Bronchus fibroblast of lung (primary cell): ENCODE measurements at places on chromosomes 12 and 14. TPM values are rescaled to one million over a fixed set of nuclear protein-coding genes. Genes with fewer than 3 reads are reported as not detected.

RTL1 gene
- not detected in 2 replicates for total RNA-seq

OR6C2 gene
- not detected in 2 replicates for total RNA-seq

DBX2 gene
- not detected in 2 replicates for total RNA-seq

TIMM9 gene
- total RNA-seq, result 51.9 and 78.2 TPM in 2 replicates

SELPLG gene
- total RNA-seq, result 0.74 and 2.4 TPM in 2 replicates

FAR2 gene
- 6.7 and 7.1 TPM in 2 replicates for total RNA-seq

ABCD2 gene
- 0.15 and 0.17 TPM in 2 replicates for total RNA-seq

HEBP1 gene
- total RNA-seq, result 14.6 and 19.0 TPM in 2 replicates

SYT10 gene
- not detected in 2 replicates for total RNA-seq

ZC2HC1C gene
- total RNA-seq, result 0.34 and 1.3 TPM in 2 replicates

PPM1H gene
- 0.50 and 0.59 TPM in 2 replicates for total RNA-seq

MYL6 gene
- 2,547 and 2,551 TPM in 2 replicates for total RNA-seq

TAMALIN gene
- 6.1 and 6.2 TPM in 2 replicates for total RNA-seq

CLEC7A gene
- total RNA-seq, result not detected in 2 replicates

FLRT2 gene
- total RNA-seq, result 2.2 and 6.1 TPM in 2 replicates

RNU4-1 gene
- total RNA-seq, result under 0.01 TPM in 2 replicates

EXD2 gene
- 17.4 and 21.5 TPM in 2 replicates for total RNA-seq

SERPINA4 gene
- total RNA-seq, result not detected in 2 replicates

PPP4R3A gene
- total RNA-seq, result 37.3 and 43.4 TPM in 2 replicates

SPSB2 gene
- total RNA-seq, result 12.6 and 15.6 TPM in 2 replicates

RASAL1 gene
- not detected in 2 replicates for total RNA-seq

SSTR1 gene
- total RNA-seq, result 0.84 and 1.0 TPM in 2 replicates

WASHC3 gene
- 67.9 and 77.0 TPM in 2 replicates for total RNA-seq

TCP11L2 gene
- 7.6 and 9.2 TPM in 2 replicates for total RNA-seq

RAP1B gene
- 146 and 216 TPM in 2 replicates for total RNA-seq

TSFM gene
- 30.8 and 31.8 TPM in 2 replicates for total RNA-seq

DEGS2 gene
- total RNA-seq, result under 0.01 TPM in 1 of 2 replicates, not detected in the other

KRT6B gene
- not detected in 2 replicates for total RNA-seq

SLC10A1 gene
- total RNA-seq, result not detected in 2 replicates

EIF2B1 gene
- total RNA-seq, result 95.9 and 127 TPM in 2 replicates

ERP27 gene
- not detected in 2 replicates for total RNA-seq

DCN gene
- total RNA-seq, result 473 and 502 TPM in 2 replicates

KIF5A gene
- total RNA-seq, result 0.45 and 0.50 TPM in 2 replicates

GALNT9 gene
- 0.67 TPM in 1 of 2 replicates, not detected in the other for total RNA-seq

SIX4 gene
- total RNA-seq, result 21.0 and 23.5 TPM in 2 replicates

BRMS1L gene
- 3.7 and 4.2 TPM in 2 replicates for total RNA-seq

DERA gene
- total RNA-seq, result 67.6 and 72.6 TPM in 2 replicates

CLEC9A gene
- total RNA-seq, result not detected in 2 replicates

KLRB1 gene
- total RNA-seq, result not detected in 2 replicates

RNASE7 gene
- total RNA-seq, result not detected in 2 replicates

RFX4 gene
- total RNA-seq, result not detected in 2 replicates

POMT2 gene
- total RNA-seq, result 10.3 and 13.1 TPM in 2 replicates

MLH3 gene
- total RNA-seq, result 10.4 and 11.9 TPM in 2 replicates

RNASE3 gene
- not detected in 2 replicates for total RNA-seq

TSPAN9 gene
- total RNA-seq, result 15.8 and 17.0 TPM in 2 replicates

CLEC1A gene
- total RNA-seq, result not detected in 2 replicates

IPO8 gene
- 9.6 and 9.7 TPM in 2 replicates for total RNA-seq

IL22 gene
- total RNA-seq, result not detected in 2 replicates

AMDHD1 gene
- 0.15 TPM in 1 of 2 replicates, not detected in the other for total RNA-seq

SLC2A14 gene
- total RNA-seq, result not detected in 2 replicates
